ENCODE measurements at places on chromosomes 2 and 18.

DNA sequence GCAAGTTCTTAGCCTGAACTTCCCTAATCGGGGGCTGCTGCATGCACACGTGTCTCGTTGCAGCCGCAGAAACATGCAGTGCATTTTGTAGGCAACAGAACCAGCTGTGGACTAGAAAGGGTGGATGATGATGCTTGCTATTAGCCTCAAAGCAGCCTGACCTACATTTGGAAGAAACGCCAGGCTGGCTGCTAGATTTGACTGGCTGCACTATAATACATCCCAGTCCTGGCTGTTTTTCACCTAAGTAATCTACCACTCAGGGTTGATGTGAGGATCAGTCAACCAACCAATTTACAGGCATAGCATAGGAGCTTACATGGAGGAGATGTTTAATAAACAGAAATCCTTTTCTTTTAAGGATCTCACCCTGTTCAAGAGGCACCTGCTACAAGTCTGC, 56.4 kb upstream of the SPP2 start:
- no peak for DNase-seq

GRCh38 chr2:45782436-45782835, 131.0 kb downstream of the PRKCE start:
- DNase-seq: no peak

DNA sequence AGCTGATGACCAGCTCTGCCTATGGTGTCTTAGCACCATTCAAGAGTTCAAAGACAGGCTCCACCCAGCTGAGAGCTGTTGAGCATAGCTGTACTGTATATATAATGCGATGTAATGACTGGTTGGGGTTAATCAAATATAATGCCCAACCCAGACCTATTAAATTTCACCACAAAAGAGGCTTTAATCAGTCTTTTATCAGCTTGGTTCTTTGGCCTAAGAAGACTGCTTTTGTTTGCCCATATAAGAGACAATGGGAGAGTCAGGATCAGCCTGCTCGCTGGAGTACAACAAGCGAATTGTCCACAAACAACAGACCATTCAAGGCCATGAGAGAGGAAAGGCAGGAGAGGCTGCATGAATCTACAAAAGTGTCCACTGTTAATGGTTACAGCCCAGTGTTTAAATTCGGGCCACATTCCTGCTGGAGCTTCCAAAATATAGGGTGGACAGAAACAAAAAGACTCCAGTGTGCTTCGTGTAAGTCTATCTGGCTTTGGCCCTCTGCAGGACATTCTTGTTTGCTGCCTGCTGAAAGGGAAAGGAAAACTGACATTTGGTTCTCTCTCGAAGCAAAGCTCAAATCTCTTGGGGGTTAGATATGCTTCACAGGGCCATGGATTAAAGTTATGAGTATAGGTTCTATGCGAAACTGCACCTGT, 299.0 kb upstream of the FBXO11 start:
- no peak for DNase-seq

DNA sequence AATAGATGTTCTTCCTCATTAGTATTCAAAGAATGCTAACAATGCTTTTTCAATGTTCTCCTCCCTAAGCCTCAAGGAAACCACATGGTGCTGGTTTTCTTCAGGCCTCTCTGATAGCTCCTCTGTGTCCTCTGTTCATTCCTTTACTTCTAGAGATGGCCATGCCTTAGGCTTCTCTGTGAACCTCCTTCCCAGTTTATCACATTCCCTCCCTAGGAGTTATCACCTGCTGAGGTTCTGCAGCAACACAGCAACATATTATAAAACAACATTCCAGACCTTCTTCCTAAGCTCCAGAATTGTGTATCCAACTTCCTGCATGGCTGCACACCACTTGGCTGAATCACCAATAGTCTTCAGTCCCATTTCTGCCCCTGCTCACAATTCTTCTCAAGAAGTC, 325.5 kb downstream of the IRS1 start:
- DNase-seq: no peak

GRCh38 chr2:28802975-28803429, 7.6 kb upstream of the SPDYA start:
- no peak for DNase-seq

- DNase-seq: no peak
These were observed 23.7 kb upstream of the SPTBN1 start for GRCh38 chr2:54432251-54433015.

- DNase-seq: no peak
These were observed 12.9 kb downstream of the CCL20 start for GRCh38 chr2:227826563-227826962.

DNA sequence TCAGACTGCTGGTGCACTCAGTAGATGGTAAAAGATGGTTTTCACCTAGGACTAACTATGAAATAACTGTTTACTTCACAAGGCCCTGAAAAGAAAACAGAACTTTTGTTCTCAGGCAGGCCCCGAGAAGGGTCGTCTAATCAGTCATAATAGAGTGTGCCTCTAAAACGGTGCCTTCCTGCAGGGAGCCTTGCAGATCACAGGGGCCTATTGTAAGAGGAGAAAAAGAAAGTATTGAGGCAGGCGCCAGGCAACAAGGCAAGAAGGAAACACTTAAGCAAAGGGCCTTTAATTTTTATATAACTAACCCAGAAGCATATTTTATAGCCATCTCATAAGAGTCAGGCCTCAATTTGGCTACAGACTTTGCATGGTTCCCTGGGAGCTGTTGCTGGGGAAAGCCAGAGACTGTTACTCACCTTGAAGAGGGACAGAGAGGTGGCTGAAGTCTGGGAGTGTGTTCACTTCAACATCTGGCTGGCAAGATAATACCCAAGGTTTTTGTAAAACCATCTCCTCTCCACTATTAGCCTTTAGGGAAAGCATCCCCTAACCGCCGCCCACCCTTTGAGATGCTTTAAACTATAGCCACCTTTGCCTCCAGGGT, 117.1 kb downstream of the PRPF40A start:
- no peak for DNase-seq

- no peak for DNase-seq
These were observed 127.0 kb downstream of the TTC32 start for GRCh38 chr2:19774805-19775176.

DNA sequence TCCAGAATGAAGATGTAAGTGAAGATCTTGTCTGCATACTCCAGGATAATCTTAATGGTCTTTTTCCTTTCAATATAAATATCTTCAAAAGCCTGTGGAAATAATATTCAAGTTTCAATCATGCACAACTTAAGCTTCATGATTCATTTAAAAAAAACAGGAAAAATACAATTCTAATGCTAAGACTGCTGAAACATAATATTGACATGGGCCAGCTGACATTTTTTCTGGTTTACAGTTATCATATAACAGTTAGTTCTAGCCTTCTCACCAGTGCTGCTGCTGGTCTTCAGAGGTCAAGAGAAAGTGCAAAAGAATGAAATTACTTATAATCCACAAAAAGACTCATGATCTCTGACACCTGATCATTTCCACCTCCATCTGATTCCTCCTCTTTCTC, 110.4 kb upstream of the SCN1A start:
- no peak for DNase-seq

- DNase-seq: no peak
These were observed 3.9 kb downstream of the C2orf72 start for GRCh38 chr2:231041061-231041689.

DNA sequence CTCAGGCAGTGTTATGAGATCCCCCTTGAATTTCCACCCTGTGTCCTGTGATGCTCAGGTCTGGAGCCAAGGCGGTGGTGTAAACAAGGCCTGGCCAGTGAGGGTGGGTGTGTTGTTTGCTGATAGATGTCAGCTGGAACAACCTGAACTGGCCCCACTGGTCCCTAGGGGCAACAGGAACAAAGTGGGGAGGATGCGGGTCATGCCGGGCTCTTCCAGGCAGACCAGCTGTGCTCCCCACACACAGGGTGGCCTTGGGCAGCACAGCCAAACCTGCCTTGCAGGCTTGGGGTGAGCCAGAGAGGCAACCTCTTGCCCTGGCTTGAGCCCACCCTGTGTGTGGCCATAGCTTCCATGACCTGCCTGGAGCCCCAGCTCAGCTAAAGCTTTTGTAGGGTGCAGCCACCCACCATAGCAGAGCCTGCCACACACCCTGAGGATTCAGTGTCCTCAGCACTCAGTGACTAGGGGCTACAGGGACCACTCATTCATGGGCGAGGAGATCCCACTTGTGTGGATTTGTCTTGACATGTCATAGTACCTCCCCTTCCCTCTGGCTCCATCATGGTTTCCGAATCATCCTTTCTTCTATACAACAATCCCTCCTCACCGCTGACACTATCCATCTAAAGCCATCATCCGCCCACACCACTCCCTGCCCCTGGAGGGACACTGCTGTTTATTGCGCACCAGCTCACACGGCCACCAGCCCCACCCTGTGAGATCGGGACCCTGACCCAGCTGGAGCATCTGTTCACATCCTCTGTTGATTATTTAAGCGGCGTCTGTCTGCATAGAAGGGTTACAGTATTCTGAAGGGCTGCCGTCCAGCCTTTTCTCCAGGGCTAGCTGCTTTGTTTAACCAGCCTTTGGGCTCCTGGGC, 268.8 kb downstream of the CYP26B1 start:
- no peak for DNase-seq

DNA sequence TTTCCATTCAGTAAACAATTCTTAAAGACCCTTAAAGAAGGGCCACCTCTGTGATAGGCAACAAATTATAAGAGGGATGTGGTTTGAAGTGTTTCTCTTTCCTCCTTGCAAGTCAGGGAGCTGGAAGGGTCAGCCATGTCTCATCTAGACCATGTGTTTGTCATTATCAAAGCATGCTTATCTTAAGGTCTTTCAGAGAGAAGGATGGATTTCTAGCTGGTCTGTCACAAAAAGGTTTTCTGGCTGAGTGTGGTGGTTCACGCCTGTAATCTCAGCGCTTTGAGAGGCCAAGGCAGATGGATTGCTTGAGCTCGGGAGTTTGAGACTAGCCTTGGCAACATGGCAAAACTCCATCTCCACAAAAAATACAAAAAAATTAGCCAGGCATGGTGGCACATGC, 59.2 kb upstream of the PEX13 start:
- no peak for DNase-seq

DNA sequence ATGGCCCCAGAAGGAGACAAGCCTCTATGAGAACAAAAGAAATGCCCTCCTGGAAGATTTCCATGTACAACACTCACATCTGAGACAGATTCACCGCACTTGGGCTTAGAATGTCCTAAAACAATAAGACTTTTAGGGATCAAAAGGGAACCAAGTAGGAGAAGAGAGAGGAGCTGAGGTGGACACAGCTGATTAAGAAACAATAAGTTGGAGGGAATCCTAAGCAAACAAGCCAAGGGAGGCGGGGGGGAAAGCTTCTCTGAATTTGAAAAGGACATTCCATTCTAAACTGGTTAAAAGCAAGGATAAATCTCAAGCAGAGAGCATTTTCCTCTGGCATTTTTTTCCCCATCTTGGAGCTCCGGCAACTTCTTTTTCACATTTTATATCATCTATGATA, 9.9 kb downstream of the ACVR1 start:
- no peak for DNase-seq

DNA sequence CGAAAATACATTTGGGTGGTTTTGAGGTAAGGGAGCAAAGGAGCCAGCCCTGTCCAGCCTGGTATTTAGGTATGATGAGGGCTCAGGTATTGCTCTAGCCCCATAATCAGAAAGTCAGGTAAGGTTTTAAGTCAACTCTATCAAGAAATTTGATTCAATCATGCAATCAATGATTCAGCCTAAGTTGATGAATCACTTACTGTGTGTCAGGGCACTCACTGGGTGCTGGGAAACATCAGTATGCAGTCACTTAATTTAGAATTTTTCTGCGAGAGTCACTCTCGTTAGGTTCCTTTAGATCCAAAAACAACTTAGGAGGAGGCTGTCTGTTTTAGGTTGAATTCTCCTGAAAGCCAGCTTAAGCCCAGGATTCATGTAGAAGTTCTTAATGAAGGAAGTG, 17.7 kb upstream of the SERPINB2 start:
- no peak for DNase-seq

DNA sequence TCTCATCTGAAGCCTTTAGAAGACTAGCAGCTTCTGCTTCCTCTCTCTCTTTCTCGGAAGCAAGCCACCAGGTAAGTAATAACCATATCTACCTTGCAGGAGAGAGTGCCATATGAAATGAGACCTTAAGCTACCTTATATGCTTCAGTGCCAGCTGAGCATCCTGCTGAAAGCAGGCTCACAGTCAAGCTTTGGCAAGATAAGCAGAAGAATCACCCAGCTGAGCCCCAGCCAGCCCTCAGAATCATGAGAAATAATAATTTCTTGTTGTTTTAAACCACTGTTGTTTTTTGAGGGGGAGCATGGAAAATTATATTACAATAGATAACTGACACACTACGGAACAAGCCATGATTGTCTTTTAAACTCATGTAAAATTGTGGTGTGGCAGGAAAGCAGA, 514.4 kb downstream of the MBD2 start:
- DNase-seq: no peak

Measured in activated CD4-positive, alpha-beta T cell treated with anti-CD3 and anti-CD28 coated beads for 24 hours (primary cell).